CD4-positive, alpha-beta T cell treated with Interleukin-6 at 100 ng/mL for 8 hours (primary cell): ENCODE measurements at places on chromosomes 1 and 21.

- no peak for DNase-seq
Measured at GRCh38 chr1:201565771-201566528, 27.0 kb downstream of the NAV1 start.

GRCh38 chr1:174938281-174939007 is 61.3 kb upstream of the CACYBP start:
- DNase-seq, result no peak

DNA sequence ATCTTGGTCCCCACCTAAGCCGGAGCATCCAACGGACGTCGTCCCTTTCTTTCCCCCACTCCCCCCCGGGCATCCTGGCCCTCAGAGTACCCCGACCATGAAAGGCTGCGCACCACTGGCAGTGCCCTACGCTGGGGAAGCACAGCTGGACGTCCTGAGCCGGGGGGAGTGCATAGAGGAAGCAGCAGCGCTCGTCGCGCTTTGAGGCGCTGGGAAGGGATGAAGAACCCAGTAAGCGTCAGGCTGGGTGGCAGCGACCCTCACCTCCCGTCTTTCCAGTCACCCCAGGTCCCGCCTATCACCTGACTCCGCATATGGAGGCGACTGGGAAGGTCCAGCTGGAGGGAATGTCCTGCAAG is 5.7 kb downstream of the MAP3K6 start:
- DNase-seq, result no peak

DNA sequence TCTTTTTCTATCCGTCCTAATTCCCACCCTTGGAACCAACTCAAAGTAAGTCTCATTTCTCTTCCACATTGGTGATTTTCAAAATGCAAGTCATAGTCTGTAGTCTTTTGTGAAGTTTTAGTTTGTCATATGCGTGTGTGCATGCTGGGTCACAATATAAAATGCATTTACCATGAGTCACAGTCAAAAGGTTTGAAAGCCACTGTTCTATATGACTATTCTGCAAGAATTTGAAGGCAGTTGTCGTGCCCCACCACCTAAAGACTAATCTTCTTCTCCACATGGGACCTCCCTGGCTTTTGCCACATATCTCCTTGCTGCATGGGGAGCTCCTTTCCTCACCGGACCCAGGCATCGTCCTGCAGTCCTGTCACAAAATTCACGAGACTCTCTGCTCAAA is 1.6 kb downstream of the STPG1 start:
- no peak for DNase-seq
